Hematopoietic multipotent progenitor cell treated with erythropoietin and hydrocortisone succinate and interleukin-3 and kit ligand, for 8 days (in vitro differentiated cells): ENCODE measurements at places on chromosomes 7 and 10.

DNA sequence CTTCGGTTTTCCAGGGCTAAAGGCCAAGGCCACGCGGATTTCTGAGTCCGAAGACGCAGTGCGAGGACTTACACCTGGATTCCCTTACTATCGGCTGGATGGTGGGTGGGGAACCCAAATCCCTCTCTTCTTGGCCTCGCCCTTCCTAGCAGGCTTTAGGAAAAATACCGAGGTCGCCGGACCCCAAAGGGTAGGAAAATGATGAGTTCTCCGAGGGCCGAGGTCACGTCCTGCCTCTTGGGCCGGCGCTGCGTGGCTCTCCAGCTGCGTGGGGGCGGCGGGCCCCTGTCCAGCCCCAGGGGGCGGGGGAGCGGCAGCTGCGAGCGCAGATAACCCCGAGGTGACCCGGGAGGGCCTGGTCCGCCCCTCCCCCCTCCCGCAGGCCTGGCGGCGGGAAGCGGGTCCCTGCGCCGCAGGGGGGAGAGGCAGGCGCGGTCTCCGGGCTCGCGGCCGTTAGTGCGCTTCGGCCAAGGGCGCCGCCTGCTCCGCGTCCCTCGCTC is 805 bp upstream of the HMX3 start:
- DNase-seq = no peak

- no peak for DNase-seq
Observed at GRCh38 chr10:103837370-103838069, 17.9 kb downstream of the SH3PXD2A start.

- no peak for DNase-seq
Observed at GRCh38 chr7:149457766-149458165, 3.1 kb downstream of the ZNF777 start.

GRCh38 chr7:26046150-26046549 is 105.8 kb upstream of the NFE2L3 start:
- DNase-seq = no peak

- DNase-seq = peak; percentile 80
Observed at GRCh38 chr10:3782451-3783315, 2.3 kb downstream of the KLF6 start.

- DNase-seq = no peak
Observed at GRCh38 chr10:117139581-117140524, 1.8 kb upstream of the VAX1 start.
